Stimulated activated CD4-positive, alpha-beta T cell treated with anti-CD3 and anti-CD28 coated beads, Interleukin-1b, Interleukin-23, amount 100 ng/mL, for 4 hours (primary cell): ENCODE measurements at places on chromosomes 3 and 15.

DNA sequence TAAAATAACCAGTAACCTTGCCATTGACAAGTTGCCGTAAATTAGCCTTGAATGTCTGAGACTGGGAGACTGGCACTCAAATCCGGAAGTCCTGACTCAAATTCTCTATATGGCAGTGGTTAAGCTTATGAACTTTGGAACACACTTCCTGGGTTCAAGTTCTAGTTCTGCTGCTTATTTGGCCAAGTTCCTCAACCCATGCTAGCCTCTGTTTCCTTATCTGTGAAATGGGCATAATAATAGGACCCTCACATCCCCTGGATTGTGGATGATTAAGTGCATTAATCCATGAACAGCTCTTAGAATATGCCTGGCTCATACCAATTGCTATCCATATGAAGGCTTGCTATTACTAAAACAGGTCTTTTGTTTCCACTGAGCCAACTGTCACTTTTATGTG is 311.5 kb downstream of the EDEM1 start:
- DNase-seq: no peak

- DNase-seq: no peak
Observed at GRCh38 chr3:163043074-163043473, 1546.5 kb downstream of the OTOL1 start.

DNA sequence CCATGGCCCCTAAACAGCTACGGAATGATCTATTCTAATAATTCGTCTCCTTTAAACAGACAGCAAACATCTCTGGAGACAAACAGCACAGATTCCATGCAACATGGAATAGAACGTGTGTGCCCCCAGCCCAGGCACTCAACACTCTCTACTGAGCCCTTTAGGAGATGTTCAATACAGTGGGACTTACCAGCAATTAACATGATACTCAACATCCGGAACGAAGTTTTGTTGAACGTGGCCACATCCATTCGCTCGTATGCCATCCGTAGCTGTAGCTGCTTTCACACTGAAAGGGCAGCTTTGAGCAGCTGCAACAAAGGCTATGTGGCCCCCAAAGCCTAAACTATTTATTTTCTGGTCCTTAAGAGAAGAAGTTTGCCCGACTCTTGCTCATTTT is 3.5 kb downstream of the ADAMTS17 start:
- DNase-seq: no peak

- no peak for DNase-seq
Observed at GRCh38 chr3:100041328-100041749, 73.0 kb downstream of the FILIP1L start.

GRCh38 chr3:107216711-107217110 is 160.5 kb upstream of the CCDC54 start:
- no peak for DNase-seq

DNA sequence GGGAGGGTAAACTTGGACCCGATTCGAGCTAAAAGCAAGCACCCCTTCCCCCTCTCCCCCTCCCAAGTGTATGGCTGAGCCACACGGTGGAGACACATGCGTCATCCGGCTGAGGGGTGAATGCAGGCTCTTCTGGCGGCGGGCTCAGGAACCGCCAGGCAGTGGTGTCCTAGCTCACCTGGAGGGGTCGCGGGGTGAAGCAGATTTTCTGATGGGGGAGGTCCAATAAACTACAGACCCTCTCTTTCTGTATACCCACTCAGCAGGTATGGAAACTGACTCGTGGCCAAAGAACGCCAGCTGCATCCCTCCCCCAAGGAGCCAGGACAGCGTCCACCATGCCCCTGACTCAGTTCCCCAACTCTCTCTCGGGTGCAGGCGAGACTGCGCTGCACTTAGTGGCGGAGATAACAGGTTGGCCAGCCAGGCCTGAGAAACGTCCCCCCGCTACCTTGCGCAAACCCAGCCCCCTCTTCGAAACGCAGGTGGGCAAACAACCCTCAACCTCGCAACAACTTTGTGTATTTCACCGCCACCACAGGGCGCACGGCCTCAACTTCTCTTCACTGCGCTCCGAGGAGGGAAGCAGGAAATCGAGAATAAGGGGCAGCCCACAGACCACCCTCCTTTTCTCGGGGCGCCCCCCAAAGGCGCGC is 1.3 kb downstream of the MAGI1 start:
- DNase-seq: no peak

DNA sequence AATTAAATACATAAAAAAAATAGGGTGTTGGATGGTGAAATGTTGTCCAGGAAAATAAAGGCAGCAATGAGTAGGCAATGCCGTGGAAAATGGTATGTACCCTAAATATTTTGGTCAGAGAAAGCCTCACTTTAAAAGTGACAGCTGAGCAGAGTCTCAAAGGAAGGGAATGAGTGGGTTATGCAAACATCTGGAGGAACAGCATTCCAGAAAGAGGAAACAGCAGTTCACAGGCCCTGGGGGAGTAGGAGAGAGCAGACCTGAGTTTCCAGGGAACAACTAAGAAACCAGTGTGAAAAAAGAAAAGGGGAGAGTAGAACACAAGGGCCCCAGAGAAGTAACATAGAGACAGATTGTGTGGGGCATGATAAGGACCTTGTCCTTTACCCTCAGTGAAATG is 230.0 kb upstream of the CNTN3 start:
- DNase-seq: no peak

DNA sequence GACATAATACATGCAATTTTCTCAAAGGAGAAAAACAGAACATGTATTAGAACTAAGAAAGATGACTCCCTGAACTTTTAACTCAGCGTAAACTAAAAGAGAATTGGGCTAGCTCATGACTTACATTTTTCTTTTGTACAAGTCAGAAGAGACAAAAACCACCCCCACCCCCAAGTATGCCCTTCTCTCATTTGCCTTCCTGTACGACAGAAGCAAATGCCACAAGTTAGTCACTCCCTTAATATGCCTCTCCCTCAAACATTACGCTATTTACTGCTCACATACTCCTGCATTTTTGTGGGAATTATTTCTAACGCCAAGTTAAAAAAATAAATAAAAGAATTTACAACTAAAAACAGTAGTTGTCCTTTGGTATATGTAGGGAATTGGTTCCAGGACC is 22.0 kb downstream of the CPEB1 start:
- DNase-seq: no peak

DNA sequence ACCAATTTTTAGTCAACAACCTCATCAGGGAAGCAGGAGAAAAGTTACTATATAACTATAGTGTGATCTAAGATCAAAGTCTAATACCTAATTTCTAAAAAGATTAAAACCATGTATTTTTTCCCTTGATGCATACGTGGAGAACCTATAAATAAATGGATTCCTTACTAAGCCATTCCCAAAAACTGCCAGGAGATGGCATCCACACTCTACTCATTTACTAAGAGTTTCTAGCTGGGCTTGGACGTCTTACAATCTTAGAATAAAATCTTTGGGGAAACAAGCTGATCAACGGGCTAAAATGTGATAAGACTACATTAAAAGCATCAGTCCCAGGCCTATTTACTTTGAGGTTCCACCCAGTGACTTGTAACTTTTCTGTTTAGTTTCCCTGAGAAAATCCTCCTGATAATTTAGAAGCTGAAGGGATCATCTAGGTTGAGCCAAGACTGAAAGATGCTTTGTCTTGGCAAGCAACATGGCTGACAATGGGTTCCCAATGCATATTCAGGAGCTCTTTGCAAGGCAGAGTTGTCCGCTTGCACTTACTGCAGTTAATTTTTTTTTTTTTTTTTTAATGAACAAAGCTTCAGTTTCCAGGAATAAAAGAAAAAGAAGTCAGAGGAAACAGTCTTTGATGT is 85.5 kb upstream of the FGF12 start:
- no peak for DNase-seq

- DNase-seq: no peak
Observed at GRCh38 chr3:155347901-155348300, 54.4 kb upstream of the STRIT1 start.

- DNase-seq: no peak
Observed at GRCh38 chr3:187746059-187746441, 782 bp upstream of the BCL6 start.

GRCh38 chr3:13600950-13601691 is 52.2 kb downstream of the FBLN2 start:
- no peak for DNase-seq

DNA sequence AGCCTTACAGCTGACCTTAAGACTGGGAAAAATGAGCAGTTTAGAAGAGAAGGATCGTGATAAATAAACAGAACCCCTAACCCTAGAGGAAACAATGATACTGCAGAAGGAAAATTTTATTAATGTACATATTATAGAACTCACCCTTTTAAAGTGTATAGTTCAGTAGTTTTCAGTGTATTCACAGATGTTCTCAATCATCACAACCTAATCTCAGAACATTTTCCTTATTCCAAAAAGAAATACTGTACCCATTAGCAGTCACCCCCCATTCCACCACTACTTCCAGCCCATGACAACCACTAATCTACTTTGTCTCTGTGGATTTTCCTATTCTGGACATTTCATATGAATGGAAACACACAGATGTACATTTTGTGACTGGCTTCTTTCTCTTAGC is 90.2 kb upstream of the AGTR1 start:
- DNase-seq: no peak

DNA sequence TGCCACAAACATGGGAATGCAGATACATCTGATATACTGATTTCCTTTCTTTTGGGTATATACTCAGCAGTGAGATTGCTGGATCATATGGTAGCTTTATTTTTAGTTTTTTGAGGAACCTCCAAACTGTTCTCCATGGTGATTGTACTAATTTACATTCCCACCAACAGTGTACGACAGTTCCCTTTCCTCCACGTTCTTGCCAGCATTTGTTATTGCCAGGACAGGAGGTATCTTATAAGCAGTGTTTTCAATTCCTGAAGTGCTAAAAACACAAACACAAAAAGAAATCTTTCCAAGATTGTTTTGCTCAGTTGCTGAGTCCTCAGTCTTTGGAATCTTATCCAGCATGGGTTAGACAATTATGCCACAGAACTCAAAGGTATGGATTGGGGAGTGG is 13.5 kb downstream of the GTF2E1 start:
- DNase-seq: no peak

DNA sequence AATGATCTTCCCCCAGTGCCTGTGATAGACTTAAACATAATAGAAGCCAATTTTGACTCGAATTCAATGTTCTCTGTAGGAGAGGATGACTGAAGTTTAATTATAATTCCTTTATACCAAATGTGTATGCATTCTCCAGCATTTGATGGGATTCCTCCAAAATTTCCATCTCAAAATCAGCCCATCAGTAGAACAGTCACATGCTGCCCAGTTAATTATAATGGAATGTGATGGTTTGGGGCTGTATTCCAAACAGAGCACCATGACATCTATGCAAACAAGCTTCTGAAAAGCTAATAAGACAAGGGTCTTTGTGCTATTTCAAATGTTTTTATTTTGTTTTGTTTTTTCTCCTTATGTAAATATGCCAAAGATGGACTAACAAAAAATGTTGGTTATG is 127.7 kb upstream of the SPATA16 start:
- no peak for DNase-seq

DNA sequence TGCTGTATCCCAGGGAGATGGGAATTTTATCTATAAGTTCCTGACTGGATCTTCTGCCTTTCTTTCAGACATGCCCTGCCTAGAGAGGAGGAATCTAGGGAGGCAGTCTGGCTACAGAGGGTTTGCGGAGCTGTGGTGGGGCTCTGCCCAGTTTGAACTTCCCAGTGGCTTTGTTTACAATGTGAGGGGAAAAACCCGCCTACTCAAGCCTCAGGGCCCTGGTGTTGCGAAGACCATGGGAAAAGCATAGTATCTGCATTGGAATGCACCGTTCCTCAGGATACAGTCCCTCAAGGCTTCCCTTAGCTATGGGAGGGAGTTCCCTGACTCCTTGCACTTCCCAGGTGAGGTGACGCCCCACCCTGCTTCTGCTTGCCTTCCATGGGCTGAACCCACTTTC is 168.7 kb downstream of the TMEM108 start:
- no peak for DNase-seq

- DNase-seq: no peak
Observed at GRCh38 chr3:105140899-105141367, 225.8 kb upstream of the ALCAM start.

- DNase-seq: no peak
Observed at GRCh38 chr15:36753173-36753572, 173.7 kb downstream of the CDIN1 start.

DNA sequence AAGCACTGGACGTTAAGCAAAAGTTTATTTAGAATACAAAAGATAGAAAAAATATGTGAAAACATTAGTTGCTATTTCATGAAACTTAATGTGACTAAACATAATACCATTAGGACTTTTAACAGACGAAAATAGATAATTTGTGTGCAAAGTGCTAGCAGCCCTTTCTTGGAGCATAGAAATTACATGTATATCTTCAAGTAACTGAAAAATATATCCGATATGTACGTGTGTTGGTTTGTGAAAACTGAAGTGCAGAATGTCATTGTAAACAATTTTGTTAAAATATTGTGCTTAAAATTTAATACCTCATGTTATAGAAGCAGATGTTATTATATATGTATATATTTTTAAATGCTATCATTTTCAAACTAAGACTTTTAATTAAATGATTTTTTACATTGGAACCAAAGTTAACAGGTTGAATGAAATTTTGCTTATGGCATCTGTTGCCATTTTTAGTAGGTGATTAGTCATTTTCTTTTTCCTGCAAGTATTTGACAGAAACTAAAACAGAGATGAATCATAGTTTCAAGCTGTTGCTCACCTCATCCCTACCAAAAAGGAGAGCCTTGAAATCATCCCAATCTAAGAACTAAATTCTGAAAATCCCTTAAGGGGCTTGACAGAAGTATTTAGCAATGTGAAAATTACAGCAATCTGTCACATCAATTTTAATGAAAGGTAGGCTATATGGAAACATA is 334.8 kb downstream of the NAALADL2 start:
- no peak for DNase-seq

DNA sequence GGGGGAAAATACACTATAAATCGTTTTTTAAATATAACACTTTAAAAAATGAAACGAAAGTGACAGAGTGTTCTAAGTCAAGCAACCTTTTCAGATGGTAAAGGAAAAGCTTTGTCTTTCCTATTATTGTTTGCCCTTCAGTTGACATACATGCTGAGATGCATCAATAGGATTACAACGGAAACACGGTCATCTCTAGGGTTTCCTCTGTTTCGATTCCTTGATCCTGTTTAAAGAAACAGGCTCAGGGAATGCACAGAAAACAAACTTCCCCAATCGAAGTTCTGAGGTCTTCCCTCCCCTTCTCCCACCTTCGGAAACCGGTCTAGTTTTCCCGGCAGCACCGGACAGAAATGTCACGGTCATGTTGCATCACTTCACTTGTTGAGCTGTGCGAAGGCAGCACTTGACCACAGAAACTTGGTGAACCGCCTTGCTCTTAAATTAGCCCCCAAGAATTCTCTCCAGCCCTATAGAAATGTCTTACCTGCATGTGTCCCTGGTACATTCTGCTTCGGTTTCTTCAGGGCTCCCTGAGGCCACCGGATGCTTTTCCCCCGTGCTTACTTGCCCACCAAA is 556 bp downstream of the PEX5L start:
- no peak for DNase-seq

GRCh38 chr3:128577711-128578110 is 72.9 kb downstream of the RPN1 start:
- no peak for DNase-seq

GRCh38 chr15:43135351-43135750 is 2.0 kb downstream of the TMEM62 start:
- no peak for DNase-seq

GRCh38 chr3:189325454-189325853 is 153.7 kb downstream of the TPRG1 start:
- DNase-seq: no peak

GRCh38 chr3:88732186-88732585 is 375.2 kb upstream of the EPHA3 start:
- DNase-seq: no peak
